ENCODE measurements at places on chromosomes 2 and 18. TPM values are rescaled to one million over a fixed set of nuclear protein-coding genes. Genes with fewer than 3 reads are reported as not detected.

DNA sequence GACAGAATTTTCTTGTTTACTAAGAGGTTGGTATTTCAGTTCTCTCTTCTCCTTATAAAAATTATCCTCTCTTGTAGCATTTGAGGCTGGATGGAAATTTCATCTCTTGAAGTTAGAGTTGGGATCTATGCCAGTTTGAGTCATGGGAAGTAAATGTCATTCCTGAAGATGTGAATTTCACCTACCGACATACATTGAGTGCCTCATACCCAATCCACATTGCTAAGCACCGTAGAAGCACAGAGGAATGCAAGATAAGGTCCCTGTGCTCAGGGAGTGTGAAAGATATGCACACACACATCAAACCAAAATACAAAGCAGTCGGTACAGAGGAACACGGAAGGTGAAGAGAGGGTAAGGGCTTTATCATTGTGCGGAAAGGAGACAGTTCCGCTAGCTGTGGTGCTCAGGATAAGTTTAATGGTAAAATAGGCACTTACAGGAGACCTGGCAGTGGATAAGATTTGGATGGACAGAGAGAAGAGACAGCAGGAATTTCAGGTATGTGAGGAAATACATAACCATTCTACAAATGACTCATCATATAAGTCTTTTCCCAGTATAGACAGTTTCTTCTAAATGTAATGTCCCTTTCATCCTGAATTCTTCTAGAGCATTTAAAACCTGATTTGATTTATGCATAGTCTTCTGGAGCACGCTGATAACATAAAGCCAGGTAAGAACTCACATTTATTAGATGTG lies 205.3 kb upstream of the ST6GAL2 start:
- no peak for DNase-seq

- DNase-seq: no peak
These were observed 68.4 kb upstream of the ALPP start for GRCh38 chr2:232310121-232310520.

- DNase-seq: no peak
These were observed 69.7 kb downstream of the FHOD3 start for GRCh38 chr18:36366994-36367839.

DNA sequence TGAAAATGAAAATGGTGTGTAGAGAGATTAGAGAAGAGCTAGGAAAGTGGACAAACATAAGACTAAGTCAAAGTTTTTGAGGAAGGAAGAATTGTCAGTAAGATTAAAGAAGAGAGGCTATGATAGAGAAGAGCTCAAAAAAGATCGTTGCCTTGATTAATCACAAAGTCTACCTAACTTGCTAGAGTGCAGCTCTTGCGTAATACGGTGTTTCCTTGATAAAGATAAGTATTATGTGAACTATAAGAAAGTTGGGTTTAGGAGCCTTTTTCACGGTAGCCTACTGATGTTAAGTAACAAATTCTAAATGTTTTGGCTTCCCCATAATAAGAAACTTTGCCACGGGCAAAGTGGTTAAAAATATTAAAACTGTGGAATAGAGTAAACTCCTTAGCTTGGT lies 226.4 kb upstream of the NRXN1 start:
- DNase-seq: no peak

DNA sequence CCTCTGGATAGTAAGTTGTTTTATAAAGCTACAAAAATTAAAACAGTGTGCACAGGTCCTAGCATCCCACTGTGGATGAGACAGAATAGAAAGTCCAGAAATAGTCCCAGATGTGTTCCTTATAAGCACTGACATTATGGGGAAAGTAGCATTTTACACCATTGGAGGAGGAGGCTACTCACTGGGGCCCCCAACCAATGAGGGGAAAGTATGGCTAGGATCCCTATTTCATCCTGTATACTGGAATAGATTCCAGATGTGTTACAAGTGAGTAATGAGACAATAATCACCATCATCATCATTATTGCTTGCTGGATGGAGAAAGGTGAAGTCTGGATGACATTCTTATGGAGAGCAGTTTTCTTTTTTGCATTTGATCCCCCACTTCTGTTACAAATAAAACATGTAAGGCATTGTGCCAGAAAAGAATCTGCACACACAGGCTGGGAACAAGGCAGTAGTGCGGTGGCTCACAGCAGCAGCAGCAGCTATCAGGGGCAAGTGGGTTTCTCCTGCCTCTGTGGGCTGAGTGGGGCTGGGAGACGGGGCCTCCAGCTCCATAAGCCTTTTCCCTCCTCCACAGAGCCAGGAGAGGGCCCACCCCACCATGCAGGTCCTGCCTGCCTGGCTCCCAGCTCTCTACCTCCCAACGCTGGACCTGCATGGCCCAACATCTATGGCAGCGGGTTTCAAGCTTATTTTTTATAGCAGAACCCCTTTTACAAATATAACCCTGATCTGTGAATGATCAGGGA lies 5.0 kb downstream of the ARID5A start:
- no peak for DNase-seq

Gene WDR75
- total RNA-seq: 24.8 TPM

DNA sequence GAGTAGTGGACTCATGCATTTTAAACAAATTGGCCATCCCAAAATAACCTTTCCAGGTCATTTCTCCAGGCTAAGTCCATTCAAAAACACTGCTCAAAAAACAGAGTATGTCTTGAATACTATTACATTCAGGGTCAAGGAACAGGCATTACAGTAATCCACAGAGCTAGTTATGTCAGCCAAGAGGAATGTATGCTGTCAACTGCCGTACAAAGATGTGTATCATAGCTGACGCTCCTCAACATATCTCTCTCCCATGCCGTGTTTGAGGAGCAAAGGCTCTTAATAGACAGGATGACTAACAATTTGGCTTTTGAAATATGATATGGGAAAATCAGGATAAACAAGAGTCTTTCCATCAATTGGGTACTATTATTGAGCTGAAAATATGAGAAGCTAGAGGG lies 68.8 kb upstream of the KCTD1 start:
- DNase-seq: no peak

- DNase-seq: peak; percentile 65
These were observed 45.0 kb downstream of the MBP start for GRCh38 chr18:77087393-77088141.

- DNase-seq: no peak
These were observed 2.1 kb upstream of the LRRFIP1 start for GRCh38 chr2:237625216-237625705.

GRCh38 chr2:190663348-190663747 lies 14.5 kb downstream of the NAB1 start:
- DNase-seq: no peak

Measured in uterus (tissue), 4 donors.